ENCODE measurements at places on chromosomes 2 and 18.
A peak's percentile ranks its signal among the peaks of the same experiment; 100 is the strongest.

DNA sequence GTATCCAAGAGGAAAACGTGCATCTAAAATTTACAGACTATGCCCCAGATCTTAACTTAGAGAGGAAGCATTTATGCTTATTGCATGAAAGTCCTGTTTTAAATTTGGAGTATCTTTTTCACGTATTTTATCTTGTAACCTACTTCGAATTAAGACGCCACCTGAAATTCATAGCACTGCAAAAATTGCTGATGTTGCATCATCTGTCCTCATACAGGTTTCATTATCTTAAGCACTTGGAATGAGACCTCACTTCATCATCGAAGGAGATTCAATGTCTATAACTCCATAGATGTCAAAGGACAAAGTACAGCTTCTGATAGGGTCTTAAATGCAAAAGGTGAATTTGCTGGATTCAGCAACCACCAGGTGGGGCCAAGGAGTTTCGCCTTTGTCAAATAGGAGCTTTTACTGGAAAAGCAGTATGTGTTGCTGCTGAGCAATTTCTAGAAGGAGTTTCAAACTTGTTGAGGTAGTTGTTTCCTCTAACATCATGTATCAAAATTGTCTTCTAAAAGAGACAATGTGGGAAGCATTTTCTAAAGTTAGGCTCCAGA, 106.4 kb upstream of the CCDC85A start:
- DNase-seq = no peak

- no peak for DNase-seq
Measured at GRCh38 chr2:84815146-84815545, 65.7 kb downstream of the TRABD2A start.

GRCh38 chr18:22302144-22302543, 115.6 kb downstream of the CTAGE1 start:
- no peak for DNase-seq

DNA sequence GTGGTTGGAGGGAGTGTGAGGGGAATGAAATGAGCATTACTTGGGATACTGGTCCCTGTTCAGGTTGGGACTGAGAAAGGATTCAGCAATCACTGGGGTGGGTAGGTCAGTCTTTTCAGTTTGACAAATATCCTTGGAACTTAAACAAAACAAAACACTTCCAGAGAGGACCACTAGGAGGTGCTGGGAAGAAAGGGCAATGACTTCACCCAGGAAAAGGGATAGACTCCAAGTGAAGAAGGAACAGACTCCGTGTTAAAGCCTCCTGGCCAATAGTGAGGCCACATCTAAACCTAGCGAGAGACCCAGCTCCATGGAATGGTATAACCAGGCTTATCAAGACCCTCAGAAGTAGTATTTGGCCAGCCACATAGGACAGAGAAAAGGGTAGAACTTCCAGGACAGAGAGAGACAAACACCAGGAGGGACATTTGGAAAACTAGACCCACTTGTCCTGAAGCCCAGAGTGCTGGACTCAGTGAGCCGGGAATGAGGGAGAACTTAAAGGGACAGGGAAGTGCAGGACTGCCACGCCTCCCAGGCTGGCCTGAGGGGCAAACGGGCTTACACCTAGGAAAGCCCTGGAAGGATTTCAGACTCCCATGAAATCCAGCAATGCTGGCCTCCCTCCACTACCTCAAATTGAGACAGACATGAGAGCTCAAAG, 19.6 kb upstream of the KCNG3 start:
- no peak for DNase-seq

- DNase-seq = no peak
Measured at GRCh38 chr2:6986301-6986911, 69.2 kb downstream of the RNF144A start.

GRCh38 chr18:7927119-7927518, 360.0 kb downstream of the PTPRM start:
- DNase-seq = no peak

- DNase-seq = no peak
Measured at GRCh38 chr2:188466761-188467160, 175.1 kb downstream of the GULP1 start.

DNA sequence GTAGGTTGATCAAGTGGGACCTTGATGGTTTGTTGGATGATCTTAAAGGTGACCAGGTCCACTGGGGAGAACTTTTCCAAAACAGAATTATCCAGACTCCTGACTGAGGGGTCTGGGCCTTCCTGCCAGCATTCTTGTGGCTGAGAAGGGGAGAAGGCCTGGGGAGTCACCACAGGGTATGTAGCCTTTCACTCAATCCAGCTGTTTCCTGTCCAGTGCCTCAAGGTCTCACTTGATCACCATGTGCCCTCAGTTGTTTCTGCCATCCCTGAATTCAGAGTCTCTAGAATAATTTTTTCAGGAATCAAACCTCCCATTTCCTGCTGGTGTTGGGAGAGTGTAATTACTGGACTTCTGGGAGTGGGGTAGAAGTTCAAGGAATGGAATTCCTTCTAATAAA, 54.4 kb upstream of the TANC1 start:
- no peak for DNase-seq

- DNase-seq = no peak
Measured at GRCh38 chr2:67806816-67807215, 256.0 kb downstream of the C1D start.

GRCh38 chr2:64831134-64831976, 157.8 kb upstream of the SLC1A4 start:
- peak; percentile 78 for DNase-seq

- no peak for DNase-seq
Measured at GRCh38 chr18:40523287-40523686, 1431.7 kb upstream of the PIK3C3 start.

GRCh38 chr2:128552806-128553551, 234.3 kb upstream of the HS6ST1 start:
- DNase-seq = no peak

GRCh38 chr18:78792094-78792493, 187.5 kb upstream of the SALL3 start:
- DNase-seq = no peak

- no peak for DNase-seq
Measured at GRCh38 chr2:65530547-65531320, 98.3 kb upstream of the SPRED2 start.

DNA sequence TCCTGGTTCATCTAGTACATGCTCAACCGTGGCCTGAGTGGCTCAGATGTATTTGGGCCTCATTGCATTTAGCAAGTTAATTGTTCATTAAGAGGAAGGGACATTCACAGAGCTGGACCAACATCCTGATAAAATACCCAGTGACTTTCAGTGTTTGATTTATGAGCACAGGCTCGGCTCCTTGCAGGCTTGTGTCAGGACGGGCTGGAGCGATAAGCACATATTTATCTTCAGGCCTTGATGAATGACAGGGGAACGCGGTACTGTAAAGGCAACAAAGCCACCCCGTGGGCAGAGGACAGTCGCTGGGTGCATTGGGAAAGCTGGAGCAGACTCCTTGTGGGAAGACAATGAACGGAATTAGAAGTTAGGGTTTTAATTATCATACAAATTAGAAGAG, 548.6 kb upstream of the HS6ST1 start:
- no peak for DNase-seq

- no peak for DNase-seq
Measured at GRCh38 chr2:29816651-29817050, 104.7 kb downstream of the ALK start.

- no peak for DNase-seq
Measured at GRCh38 chr2:106890606-106891005, 4.6 kb upstream of the ST6GAL2 start.

DNA sequence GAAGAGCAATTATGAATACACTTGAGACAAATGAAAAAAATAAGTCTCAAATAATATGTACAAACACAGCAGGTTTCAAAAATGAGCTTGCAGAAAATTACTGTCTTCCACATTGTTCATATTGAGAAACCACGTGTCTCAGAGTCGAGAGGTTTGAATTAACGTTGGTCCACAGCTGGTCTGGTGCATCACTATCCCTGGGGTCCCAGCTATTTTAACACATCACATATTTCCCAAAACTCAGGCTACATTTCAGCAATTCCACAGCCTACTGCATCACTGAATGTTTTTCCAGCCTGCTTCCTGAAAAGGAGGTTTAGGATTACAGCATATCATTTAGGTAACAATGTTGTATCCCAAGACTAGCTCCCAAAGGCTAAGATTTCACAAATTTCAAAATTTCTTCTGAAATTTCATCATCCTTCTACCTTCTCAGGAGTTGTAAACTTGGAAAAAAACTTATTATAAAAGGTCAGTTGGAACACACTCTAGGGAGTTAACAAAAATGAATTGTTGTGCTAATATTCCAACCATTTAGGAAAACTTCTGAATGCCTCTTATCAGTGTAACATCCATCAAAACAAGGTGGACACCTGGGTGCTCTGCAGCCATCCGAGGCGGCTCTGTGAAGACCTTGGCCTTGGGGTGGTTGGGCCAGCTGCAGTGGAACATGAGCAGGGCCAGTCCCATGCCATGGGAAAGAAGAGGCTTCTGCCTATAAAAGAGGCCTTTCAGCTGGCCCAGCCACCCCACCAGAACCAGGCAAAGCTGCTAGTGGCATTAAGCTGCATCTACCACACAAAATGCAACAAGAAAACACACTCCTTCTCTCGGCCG, 198.1 kb upstream of the RBBP8 start:
- no peak for DNase-seq

GRCh38 chr2:74066491-74067203, 81.1 kb downstream of the BOLA3 start:
- no peak for DNase-seq

DNA sequence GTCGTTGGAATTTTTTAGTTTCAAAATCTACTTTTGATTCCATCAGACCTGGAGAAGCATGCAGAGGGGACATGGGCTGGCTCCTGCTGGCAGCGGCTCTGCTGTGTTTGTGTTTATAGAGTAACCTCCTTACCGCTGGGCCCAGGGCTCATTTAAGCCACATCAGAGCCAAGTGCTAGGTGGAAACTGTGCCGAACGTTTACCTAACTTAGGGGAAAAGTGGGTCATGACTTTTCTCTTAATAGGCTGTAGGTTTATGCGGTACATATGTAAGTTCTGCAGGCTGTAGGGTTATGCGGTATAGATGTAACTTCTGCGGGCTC, 17.7 kb downstream of the CNDP2 start:
- DNase-seq = no peak

GRCh38 chr18:963276-963675, 58.6 kb downstream of the ADCYAP1 start:
- no peak for DNase-seq

- DNase-seq = no peak
Measured at GRCh38 chr18:2147476-2148230, 423.7 kb downstream of the METTL4 start.

GRCh38 chr2:163717993-163718680, 17.7 kb downstream of the FIGN start:
- DNase-seq = no peak

GRCh38 chr2:166388481-166389070, 12.8 kb upstream of the SCN9A start:
- DNase-seq = no peak

- DNase-seq = no peak
Measured at GRCh38 chr18:25974630-25975077, 115.8 kb downstream of the SS18 start.

- DNase-seq = no peak
Measured at GRCh38 chr18:44826418-44827259, 146.0 kb downstream of the SETBP1 start.

GRCh38 chr2:233816771-233817170, 37.6 kb downstream of the HJURP start:
- no peak for DNase-seq

GRCh38 chr18:8949206-8949605, 153.3 kb upstream of the NDUFV2 start:
- DNase-seq = no peak

- DNase-seq = no peak
Measured at GRCh38 chr18:453400-453799, 47.1 kb downstream of the COLEC12 start.

GRCh38 chr18:25169701-25170100, 182.3 kb downstream of the ZNF521 start:
- DNase-seq = no peak

DNA sequence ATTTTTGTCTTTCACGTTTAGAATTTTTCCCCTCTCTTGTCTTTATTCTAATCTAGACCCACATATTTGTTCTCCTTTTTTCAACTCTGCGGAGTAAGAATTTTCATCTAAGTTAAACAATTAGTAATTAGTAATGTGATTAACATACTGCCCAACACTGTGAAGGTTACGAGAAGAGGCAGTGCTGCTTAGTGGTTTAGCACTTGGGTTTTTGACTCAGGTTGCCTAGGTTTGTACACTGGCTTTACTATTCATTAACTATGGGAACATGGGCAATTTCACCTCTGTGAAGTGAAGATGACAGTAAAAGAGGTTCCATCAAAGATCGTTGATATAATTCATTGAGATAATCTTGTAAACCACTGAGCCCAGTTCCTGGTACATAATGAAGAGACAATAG, 82.2 kb upstream of the PNPT1 start:
- DNase-seq = no peak

DNA sequence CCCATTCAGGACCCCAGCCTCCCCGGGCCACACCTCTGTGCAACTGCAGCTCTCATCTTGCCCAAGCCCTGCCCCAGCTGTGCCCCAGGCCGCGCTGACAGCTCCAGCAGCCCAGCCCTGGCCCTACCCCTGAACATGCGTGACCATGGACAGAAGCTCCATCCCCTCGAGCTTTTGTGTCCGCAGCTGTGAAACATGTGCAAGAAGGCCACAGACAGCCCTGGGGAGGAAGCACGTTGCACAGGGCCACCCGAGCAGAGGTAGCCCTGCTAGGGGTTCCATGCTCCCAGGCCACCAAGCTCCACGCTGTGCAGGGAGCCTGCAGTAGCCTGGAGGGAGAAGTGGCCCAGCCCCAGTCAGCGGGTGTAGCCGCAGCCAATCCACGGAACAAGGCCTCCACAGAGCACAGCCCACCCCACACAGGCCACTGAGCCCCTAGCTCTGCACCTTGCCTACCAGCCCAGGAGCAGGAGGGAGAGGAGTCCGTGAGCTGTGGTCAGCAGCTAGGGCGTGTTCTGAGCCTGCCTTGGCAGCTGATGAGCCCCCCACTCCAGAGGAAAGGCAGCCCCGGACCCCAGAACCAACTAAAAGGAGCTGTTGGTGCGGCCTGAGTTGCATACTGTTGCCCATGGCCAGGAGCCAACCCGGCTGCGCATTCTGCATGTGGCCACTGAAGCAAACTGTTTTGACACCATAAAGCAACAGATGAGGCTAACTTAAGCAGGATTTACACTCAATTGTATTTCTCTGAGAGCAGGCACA, 184.0 kb downstream of the SEPTIN10 start:
- no peak for DNase-seq

DNA sequence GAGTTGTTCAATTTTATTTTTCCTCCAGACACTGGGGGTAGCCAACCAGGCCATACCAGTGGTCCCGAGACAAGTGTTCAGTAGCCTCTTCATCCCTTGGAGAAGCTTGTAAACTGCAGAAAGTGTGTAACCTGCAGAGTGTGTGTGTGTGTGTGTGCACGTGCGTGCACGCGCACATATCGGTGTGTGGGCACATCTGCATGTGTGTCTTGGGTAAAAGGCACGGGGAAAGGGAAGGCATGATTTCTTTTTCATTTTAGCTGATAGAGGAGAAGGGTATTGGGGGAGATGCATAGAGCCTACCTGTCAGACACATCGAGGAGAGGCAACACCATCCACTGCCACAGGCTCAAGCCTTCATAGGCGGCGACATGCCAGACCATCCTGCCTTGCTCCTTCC, 181.4 kb downstream of the CLIP4 start:
- no peak for DNase-seq

Data from stimulated activated CD4-positive, alpha-beta T cell treated with anti-CD3 and anti-CD28 coated beads, Interleukin-15, amount 100 ng/mL, for 48 hours (primary cell).